ENCODE measurements at places on chromosomes 7 and 10.

- no peak for DNase-seq
Observed at GRCh38 chr10:78914060-78914378, 154.7 kb upstream of the ZMIZ1 start.

GRCh38 chr10:21041763-21042458 is 144.8 kb upstream of the NEBL start:
- DNase-seq, result no peak

- no peak for DNase-seq
Observed at GRCh38 chr10:131320860-131321604, 9.5 kb upstream of the TCERG1L start.

DNA sequence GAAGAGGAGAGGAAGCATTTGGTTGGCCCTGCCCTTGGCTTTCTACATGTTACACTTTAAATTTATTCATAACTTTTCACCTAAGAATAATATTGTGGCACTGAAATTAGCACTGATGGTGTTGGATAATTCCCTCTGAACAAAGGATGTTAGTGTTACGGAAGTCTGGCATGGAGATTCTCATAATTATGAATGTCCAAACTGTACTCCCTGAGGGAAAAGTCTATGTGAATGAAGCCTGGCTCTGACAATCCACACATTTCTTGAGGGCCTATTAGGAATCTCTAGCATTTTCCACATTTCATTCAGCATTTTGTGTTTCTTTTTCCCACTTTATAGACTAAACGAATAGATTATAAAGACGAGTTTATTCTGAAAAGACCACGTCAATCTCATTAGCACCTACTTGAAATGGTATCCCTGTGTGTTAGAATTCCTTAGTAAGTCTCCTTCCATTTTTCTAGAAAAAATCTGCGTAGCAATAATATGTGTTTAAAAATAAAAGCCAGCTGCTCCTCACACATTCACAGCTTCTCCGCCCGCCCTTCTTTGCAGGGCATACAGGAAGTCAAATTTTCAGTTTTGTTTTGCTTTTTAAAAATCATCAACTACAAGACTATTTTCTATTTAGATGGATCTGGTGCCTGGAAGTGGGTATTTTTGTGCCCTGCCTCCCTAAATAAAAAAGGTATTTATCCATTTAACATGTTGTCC is 131.8 kb upstream of the PALS2 start:
- DNase-seq, result no peak

- DNase-seq, result no peak
Observed at GRCh38 chr10:29946953-29947700, 112.3 kb downstream of the JCAD start.

GRCh38 chr7:112036071-112036470 is 170.1 kb downstream of the DOCK4 start:
- DNase-seq, result no peak

GRCh38 chr10:4429571-4429970 is 396.4 kb upstream of the AKR1E2 start:
- no peak for DNase-seq

DNA sequence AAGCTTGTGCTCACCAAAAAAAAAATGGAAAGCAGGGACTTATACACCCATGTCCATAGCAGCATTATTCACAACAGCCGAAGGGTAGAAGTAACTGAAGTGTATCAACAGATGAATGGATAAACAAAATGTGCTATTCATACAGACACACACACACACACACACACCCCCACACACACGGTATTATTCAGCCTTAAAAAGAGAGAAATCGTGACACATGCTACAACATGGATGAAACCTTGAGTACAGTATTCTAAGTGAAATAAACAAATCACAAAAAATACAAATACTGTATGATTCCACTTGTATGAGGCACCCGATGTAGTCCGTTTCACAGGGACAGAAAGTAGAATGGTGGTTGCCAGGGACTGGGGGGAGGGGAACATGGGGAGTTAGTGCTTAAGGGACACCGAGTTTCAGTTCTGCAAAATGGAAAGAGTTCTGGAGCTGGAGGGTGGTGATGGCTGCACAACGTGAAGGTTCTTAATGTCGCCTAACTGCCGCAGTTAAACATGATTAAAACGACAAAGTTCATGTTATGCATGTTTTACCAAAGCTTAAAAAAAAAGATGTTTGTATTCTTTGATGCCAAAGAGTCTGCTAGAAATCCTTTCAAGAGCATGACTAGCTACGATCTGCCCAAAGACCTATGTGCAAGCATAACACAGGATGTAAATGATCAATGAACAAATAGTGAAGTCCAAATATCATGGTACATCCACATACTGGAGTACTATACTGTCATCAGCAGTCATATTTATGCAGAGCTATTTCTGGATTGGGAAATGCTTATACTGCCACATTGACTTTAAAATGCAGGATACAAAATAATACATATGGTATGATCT is 7.2 kb downstream of the TNS3 start:
- DNase-seq, result no peak

- no peak for DNase-seq
Observed at GRCh38 chr7:22890773-22891172, 68.1 kb upstream of the TOMM7 start.

DNA sequence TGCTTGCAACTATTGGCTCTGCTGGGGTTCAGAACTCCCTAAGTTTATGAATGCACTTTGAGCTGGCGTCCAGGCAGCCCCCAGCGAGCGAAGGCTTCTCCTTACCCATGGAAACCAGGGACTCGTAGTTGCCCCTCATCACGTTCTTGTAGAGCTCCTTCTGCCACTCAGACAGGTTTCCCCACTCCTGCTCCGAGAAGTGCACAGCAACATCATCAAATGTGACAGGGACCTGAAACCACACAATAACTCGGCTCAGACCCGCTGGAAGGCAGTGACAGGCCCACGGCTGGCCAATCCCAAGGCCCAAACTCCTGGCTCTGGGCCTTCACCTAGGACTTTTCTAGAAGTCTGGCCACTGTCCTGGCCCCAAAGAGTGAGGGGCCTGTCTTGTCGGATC is 6.9 kb downstream of the ZNF777 start:
- no peak for DNase-seq

DNA sequence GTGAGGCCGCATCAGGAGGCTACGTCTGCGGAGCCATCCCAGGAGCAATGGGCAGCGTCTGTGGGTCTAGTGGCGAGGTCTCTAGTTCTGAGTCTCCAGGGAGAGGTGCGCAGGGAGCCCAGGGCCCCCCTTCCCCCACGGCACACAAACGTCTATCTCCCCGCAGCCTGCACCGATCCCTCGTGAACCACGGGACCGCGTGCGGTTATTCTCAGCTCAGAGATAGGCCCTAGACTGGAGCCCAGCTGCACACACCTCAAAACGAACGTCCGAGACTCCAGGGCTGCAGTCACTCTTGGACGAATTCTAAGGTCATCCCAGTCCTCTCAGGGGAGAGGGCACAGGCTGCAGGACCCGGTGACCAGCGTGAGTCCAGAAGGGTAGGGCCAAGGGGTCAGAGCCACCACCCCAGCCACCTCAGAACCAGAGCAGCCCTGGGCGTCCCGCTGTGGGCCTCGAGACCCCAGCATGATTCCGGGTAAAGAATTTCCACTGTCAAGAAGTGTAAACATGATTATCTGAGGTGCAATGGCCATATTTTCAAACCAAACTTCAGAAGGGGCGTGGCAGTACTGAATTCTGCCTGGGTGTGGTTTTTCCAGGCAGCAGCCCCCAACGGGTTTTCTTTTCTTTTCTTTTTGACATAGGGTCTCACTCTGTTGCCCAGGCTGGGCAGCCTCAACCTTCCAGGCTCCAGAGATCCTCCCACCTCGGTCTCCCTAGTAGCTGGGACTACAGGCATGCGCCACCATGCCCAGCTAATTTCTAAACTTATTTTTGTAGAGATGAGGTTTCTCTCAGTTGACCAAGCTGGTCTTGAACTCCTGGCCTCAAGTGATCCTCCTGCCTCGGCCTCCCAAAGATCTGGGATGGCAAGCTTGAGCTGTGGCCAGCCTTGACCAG is 57.5 kb downstream of the PWWP2B start:
- DNase-seq, result no peak

DNA sequence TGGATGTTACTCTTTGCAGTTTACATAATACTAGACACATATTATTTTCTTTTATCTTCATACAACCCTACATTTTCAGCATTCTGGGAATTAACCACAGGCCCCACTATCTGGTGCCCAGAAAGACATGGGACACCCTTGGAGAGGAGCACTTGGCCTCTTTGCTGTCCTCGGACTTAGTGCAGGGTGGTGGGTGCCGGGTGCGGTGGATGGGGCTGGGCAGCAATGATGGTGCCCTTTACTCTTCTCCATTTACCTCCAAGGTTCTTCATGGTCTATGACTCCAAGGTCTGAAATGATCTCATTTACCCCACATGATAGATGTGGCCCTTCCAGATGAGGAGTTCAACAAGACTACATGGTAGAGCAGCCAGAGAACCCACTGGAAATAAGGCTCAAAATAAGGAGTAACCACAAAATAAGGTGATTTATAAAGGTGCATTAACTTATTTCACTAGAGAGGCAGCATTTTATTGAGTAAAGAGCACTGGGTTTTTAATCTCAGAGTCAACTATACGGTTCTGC is 56.2 kb upstream of the IGFBP3 start:
- no peak for DNase-seq

DNA sequence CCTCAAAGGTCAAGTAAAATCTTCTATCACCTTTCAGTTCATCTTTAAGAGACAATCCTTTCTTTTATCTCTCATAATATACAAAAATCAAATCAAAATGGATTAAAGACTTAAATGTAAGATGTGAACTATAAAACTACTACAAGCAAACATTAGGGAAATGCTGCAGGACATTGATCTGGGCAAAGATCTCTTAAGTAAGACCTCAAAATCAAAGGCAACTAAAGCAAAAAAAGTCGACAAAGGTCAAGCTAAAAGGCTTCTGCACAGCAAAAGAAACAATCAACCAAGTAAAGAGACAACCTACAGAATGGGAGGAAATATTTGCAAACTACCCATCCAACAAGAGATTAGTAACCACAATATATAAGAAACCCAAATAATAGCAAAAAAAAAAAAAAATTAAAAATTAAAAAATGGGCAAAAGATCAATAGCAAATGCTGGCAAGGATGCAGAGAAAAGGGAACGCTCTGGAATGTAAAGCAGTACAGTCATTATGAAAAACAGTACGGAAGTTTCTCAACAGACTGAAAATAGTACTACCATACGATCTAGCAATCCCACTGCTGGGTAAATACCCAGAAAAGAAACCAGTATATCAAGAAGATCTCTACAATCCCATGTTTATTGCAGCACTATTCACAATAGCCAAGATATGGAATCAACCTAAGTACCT is 41.7 kb downstream of the TNPO3 start:
- DNase-seq, result no peak

DNA sequence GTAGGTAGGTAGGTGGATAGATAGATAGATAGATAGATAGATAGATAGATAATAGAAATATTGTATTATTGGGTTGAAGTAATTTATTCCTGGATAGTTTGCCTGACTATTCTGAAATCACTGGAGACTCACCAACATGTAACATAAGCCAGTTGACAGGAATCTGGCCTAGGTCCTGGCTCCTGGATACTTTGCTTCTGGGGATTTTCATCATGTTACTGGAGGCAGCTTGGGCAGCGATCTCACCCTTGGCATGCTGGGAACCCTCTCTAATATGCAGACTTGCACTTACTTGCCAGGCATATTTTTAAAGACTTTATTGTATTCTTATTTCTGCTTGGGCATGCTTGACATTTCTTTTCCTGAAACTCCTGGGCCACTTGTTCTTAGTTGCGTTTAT is 709.1 kb upstream of the FZD8 start:
- no peak for DNase-seq

DNA sequence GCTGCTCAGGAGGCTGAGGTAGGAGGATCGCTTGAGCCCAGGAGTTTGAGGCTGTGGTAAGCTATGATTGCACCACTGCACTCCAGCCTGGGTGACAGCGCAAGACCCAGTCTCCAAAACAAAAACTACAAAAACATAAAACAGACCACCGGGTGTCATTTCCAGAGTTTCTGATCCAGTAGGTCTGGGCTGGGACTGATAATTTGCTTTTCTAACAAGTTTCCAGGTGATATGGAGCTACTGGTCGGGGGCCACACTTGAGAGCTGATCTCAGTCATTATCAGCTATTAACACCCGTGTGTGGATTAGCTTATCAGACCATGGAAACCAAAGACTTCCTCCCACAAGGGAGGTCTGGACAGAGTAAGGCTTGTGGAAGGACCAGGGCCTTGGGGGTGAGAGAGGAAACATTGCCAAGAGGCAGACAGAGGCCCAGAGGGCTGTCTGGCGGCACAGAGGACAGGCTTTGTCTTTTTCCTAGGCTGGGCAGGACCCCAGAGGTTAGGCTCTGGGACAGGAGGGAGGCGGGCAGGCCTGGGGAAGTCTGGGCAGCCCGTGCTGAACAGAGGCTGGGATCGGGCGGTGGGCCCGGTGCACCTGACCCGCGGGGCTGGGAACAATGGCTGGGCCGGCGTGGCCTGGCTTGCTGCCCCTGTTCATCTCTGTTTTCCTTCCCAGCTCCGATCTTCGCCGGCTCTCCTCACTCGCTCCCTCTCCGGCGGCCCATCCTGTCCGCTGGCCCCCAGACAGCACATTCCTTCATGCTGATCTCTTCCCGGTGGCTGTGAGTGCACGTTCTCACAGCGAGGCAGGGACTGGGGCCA is 25.2 kb downstream of the TMEM270 start:
- no peak for DNase-seq

DNA sequence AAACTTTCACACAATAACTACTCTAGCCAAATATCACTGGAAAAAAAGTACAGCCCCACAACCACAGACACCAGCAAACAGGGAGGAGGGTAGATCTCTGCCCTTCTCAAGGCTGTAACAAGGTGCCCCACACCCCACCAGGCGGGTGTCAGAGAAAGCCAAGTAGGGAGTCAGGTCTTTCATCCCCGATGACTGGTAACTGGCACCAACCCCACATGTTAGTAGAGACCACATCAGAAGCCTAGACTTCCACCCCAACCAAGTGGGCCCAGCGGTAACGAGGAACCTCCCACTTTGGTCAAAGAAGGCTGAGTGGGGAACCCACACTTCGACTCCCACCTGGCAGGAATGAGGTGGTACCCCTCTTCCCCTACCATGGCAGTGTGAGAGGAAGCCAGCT is 16.4 kb upstream of the RUFY2 start:
- peak; percentile 11 for DNase-seq

DNA sequence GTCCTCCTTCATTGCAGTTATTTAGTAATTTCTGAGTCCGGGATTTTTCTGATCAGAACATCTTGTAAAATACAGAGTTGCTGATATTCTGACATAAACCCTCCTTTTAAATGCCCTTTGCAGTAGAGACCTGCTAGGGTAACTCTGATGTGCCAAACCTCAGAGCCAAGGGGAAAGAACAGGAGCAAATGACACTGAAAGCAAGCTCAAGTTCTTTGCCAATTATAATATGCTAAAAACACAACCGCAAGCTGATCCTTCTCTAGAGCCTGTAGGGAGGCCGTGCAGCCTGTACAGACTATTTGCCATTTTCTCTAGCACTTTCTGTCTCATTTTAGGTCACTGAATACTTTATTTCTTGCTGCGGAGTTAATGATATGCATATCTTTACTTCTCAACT is 240.4 kb downstream of the CAMK1D start:
- DNase-seq, result no peak

- no peak for DNase-seq
Observed at GRCh38 chr10:76882796-76883195, 754.8 kb downstream of the KCNMA1 start.

- peak; percentile 69 for DNase-seq
Observed at GRCh38 chr10:84329196-84329611, 815 bp downstream of the CCSER2 start.

- DNase-seq, result no peak
Observed at GRCh38 chr10:132294561-132295318, 13.0 kb downstream of the STK32C start.

GRCh38 chr7:17679458-17679857 is 260.8 kb downstream of the SNX13 start:
- no peak for DNase-seq

Measured in stimulated activated CD4-positive, alpha-beta T cell treated with anti-CD3 and anti-CD28 coated beads, Interleukin-12 subunit alpha, Interleukin-12 subunit beta, amount 100 ng/mL, for 48 hours (primary cell).